Brain (organoid and tissue), 16 donors: ENCODE measurements at places on chromosomes 5 and 9. TPM values are rescaled to one million over a fixed set of nuclear protein-coding genes. Genes with fewer than 3 reads are reported as not detected.

The HRCT1 gene
- polyA plus RNA-seq, result 4.0 TPM

The TRIP13 gene
- 22.0 TPM for polyA plus RNA-seq

The TAS2R1 gene
- not detected for polyA plus RNA-seq

The GPRIN1 gene
- polyA plus RNA-seq, result 86.4 TPM

The LMBRD2 gene
- 3.7 TPM for polyA plus RNA-seq

The NOP16 gene
- polyA plus RNA-seq, result 13.1 TPM

The IFNA21 gene
- not detected for polyA plus RNA-seq

The LCN10 gene
- 3.5 TPM for polyA plus RNA-seq

The SH3TC2 gene
- polyA plus RNA-seq, result 2.1 TPM

The PTAR1 gene
- 8.9 TPM for polyA plus RNA-seq

The UBAP1 gene
- 56.3 TPM for polyA plus RNA-seq

The ZFP2 gene
- polyA plus RNA-seq, result 0.95 TPM

The CRHBP gene
- 2.2 TPM for polyA plus RNA-seq

The HSPA9 gene
- 141 TPM for polyA plus RNA-seq

The IRX4 gene
- not detected for polyA plus RNA-seq

The CHSY3 gene
- polyA plus RNA-seq, result 0.53 TPM

The KIF4B gene
- not detected for polyA plus RNA-seq

The PTBP3 gene
- polyA plus RNA-seq, result 20.4 TPM

The HAVCR2 gene
- polyA plus RNA-seq, result 2.8 TPM

GRCh38 chr5:172648755-172649154 is 7.7 kb downstream of the NEURL1B start:
- DNase-seq, result no peak

GRCh38 chr9:108691614-108692013 is 164.2 kb downstream of the ACTL7B start:
- DNase-seq, result no peak

GRCh38 chr5:155389498-155389897 is 375.9 kb downstream of the KIF4B start:
- DNase-seq, result no peak

GRCh38 chr5:52799358-52799982 is 11.8 kb downstream of the ITGA1 start:
- no peak for DNase-seq

GRCh38 chr5:50889790-50890189 is 223.4 kb downstream of the PARP8 start:
- no peak for DNase-seq

DNA sequence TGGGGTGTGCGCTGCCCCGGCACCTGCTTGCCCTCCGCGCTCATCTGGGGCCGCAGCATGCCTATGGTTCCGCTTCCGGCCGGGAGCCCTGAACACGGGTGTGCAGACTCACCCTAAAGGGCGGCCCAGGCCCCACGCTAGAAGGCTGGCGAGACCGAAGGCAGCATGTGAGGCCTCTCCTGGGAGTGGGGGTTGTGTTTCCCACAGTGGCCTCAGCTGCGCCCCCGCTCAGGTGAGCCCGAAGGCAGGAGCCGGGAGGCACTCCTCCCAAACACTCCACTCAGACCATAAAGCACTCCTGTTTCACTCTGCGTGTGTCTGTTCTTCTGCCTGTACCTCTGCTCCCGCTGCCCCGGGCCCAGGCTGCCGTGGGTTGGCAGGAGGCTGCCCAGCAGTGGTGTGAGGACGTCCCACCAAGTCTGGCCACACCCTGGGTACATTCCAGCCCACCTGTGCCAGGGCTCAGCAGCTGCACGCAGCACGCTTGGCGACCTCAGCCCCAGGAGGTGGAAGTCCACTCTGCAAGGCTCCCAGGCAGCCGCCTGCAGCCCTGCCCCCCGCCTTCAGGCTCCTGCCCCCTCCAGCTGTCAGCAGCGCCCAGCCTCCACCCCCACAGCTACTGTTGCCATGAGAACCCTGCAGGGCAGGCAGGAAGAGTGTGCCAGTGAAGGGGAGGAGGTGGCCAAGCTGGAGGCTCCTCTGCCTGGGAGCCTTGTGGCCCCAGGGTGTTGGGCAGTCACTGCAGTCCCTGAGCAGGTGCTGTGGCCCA is 1.2 kb upstream of the AJM1 start:
- DNase-seq, result peak; percentile 72

DNA sequence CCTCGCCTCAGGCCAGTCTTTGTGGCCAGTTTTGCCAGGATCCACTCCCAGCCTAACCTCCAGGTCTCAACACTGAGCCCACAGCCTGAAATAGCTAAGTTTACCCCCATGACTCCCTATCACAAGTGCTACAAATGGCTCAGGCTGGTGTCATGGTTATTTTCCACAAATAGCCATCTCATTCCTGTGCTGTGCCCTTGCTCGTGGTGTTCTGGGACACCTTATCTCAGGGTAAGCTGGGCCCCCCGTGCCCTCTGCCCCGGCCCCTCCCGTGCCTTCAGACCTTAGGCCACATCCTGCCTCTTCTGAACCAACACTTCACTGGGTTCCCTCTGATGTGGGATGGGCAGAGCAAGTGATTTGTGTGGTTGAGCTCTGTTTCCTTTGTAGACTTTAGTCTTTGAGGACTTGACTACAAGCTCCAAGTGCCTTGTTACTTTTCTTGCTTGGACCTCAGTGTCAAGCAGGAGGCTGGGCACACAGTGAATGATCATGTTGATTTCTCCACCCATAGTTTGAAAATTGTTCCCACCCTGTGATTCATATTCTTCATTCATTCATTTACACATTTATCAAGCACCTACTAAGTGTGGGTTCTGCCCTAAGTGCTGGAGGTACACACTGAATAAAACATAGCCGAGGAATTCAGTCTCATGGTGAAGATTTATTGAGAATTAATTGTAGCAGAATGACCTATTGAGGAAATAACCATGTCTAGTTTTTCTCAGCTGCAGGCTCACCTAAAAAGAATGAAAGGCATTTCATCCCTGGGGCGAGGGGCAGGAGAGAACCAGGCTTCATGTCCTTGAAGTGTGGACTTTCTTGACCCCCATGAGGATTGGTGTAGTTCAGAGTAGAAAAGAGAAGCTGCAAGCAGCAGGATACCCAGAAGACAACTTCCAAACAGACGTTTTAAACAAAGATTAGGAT is 84.5 kb upstream of the CTNNA1 start:
- DNase-seq, result no peak

DNA sequence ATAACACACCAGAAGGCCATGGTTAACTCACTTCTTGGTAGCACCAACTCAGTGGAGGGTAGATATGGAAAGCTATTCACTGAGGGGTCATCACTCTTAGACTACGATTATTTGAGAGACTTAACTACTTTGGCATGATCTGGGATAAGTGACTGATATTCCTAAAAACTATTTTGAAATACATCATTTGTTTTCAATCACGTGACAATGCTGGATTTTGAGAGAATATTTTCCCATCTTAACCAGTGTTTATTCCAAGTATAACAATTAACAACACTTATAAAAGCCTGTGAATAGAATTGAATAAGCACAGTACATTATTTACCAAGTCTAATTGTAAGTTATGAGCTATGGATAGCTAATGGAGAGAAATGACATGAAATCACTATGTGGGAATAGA is 22.4 kb upstream of the CYLC2 start:
- DNase-seq, result no peak

- no peak for DNase-seq
These were observed 246.3 kb upstream of the DAP start for GRCh38 chr5:11007269-11007870.

GRCh38 chr5:67549296-67549618 is 352.7 kb upstream of the CD180 start:
- no peak for DNase-seq

DNA sequence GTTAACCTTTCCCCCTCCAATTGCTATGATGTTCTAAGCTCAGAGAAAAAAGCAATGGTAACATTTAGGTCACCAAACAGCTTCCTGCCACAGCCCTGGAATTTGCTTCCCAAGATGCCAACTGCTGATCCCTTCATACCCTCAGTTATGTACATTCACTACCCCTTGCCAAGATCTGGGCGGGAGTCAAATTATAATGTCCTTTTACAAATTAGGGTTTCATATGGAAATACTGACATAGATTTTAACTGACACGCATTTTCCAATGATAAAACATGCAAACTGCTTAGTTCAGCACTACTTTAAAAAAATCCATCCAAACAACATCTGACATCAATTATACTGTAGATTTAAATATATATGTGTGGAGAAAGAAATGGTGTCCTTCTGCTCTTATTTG is 5.0 kb downstream of the LOX start:
- DNase-seq, result no peak

DNA sequence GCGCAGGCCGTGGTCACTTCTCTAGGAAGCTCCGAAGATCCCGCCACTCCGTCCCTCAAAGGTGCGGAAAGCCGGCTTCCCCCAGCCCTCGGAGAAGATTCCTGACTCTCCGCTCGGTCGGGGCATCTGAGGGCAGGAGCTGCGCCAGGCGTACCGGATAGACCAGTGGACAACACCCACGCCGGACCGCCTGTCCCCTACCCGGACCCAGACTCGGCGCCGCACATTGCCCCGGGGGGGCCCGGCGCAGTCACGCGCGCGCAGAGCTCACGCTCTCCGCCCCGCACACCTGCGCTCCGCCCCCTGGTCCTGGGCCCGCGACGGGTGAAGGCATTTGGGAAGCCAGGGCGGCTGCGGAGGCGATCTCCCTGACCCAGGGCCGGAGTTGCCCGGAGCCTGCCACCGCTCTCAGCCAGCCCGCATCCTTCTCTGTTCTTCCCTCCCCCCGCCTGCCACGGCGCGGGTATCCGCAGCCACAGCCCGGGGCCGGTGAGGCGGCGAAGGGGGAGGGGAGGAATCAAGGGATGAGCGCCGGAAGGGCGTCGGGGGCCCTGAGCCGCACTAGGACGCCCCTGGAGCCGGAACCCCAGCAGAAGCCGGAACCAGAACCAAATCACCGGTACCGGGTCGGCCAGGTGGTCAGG is 448 bp downstream of the RELL2 start:
- peak; percentile 32 for DNase-seq

- no peak for DNase-seq
These were observed 295.1 kb downstream of the ISL1 start for GRCh38 chr5:51678330-51678729.

GRCh38 chr9:134734270-134734669 is 92.7 kb downstream of the COL5A1 start:
- DNase-seq, result no peak

DNA sequence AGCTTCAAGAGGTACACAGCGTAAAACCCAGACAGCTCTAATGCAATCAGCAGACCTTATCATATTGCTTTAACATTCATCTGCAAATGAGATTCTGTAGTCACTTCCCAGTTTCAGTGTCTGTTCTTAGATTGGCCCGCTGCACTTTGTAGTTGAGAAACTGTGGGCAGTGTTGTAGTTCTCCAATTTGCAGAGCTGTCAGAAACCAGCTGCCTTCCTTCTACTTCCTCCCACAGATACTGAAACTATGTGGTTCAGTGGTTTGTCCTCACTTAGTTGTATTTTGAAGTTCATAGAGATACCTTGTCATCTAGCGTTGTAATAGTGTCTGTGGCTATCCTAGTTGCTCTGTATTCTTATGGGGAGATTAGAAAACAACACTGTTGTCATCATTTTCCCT is 39.6 kb upstream of the TRIM36 start:
- DNase-seq, result no peak

DNA sequence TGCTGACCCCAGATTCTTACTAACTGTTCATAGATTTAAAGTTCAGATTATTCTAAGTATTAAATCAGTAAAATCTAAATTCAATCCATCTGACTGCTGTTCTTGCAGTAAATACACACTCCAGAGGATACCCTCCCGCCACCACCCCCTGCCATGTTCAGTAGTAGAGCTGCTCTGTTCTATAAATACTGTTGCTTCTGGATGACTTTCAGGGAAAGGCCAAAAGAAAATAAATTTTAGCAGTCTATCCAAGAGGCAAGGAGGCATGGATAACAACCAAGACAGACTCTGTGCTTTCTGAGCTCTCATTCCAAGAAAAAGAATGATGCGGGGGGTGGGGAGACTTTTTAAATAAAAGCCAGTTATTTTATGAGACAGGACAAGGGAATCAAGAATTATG is 115.1 kb downstream of the ADAMTS6 start:
- no peak for DNase-seq

DNA sequence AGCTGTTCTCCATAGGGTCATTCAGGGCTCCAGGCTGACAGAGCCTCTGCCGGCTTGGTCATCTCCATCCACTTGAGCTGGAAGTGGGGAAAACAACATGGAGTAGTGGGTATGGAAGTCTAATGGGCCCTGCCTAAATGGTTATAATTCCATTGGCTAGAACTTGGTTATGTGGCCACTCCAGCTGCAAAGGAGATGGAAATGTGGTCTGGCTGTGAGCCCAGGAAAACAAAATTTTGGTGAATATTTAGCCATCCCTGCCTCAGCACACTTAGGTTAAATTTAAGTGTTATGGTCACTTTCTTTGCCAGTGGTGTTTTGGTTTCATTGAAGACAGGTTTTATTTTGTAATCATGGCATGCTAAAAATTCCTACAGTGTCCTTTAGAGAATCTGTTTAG is 112.3 kb downstream of the SMARCA2 start:
- no peak for DNase-seq

DNA sequence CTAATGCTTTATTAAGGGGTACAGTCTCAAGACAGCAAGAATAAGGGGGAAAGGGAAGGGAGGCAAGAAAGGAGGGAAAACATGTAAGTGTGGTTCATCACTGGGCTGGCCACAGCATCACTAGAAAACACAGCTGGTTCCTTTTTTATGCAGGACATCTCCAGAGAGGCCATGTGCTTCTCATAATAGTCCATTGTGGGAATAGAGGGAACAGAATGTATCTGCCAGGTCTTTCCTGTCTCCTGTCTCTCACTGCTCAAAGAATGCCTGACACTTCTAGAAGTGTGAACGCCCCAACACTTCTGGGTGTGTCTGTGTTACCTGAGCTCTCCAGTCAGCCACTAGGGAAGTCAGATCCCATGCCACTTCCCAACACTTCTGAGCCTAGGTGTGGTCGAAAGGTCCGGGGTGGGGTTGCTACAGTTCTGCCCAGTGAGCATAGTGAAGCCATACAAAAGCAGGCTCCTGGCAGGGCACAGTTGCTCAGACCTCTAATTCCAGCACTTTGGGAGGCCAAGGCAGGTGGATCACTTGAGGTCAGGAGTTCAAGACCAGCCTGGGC is 255.6 kb upstream of the SLC30A5 start:
- DNase-seq, result no peak

GRCh38 chr9:84300271-84300670 is 40.3 kb downstream of the SLC28A3 start:
- no peak for DNase-seq

- DNase-seq, result no peak
These were observed 52.3 kb downstream of the MYO10 start for GRCh38 chr5:16883806-16884205.

DNA sequence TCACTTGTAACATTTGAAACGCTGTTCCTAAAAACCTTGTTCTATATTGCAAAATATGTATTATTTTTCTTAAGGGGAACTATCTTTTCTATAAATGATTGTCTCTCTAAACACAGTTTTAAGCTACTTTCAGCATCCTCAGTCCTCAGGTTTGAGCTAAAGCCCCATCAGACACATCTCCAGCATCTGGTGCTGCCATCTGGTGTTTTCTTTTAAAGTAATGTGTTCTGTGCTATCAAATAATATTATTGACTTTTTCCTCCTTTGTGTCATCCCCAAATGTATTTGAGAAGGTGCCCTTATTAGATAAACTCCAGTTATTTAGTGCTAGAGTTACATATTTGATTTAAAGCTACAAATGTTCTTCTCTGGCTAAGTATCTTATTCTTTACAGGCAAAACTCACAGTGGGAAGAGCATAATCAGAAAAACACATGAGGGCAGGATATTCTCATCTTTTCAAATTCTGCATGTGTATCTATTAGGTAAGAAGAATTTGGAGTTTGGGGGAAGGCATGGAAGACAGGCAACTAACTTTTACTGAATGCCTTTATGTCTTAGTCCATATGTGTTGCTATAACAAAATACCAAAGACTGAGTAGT is 27.5 kb downstream of the ZNF474 start:
- DNase-seq, result peak; percentile 84

- no peak for DNase-seq
These were observed 19.6 kb upstream of the TRIO start for GRCh38 chr5:14123551-14123950.
